ENCODE measurements at places on chromosomes 7 and 10. TPM values are rescaled to one million over a fixed set of nuclear protein-coding genes. Genes with fewer than 3 reads are reported as not detected.

The LRRC18 gene
- not detected for total RNA-seq

The SPDYE2B gene
- total RNA-seq: not detected

The DYDC2 gene
- total RNA-seq: 2.3 TPM

The GPR146 gene
- total RNA-seq: 2.0 TPM

The CSGALNACT2 gene
- total RNA-seq: 3.6 TPM

The PTF1A gene
- not detected for total RNA-seq

The CADPS2 gene
- total RNA-seq: 43.8 TPM

The ABCB1 gene
- total RNA-seq: 25.9 TPM

The SLC26A5 gene
- total RNA-seq: 0.11 TPM

The MOGAT3 gene
- 22.5 TPM for total RNA-seq

The RAB19 gene
- total RNA-seq: 0.31 TPM

The MYO3A gene
- not detected for total RNA-seq

The ZNF804B gene
- total RNA-seq: not detected

The EPO gene
- total RNA-seq: 10.3 TPM
